Stimulated activated CD8-positive, alpha-beta memory T cell treated with anti-CD3 and anti-CD28 coated beads, Interleukin-12 subunit alpha, Interleukin-12 subunit beta, amount 100 ng/mL, for 4 hours (primary cell): ENCODE measurements at places on chromosomes 16 and 17.

- no peak for DNase-seq
Observed at GRCh38 chr16:56600398-56600999, 7.9 kb upstream of the MT2A start.

DNA sequence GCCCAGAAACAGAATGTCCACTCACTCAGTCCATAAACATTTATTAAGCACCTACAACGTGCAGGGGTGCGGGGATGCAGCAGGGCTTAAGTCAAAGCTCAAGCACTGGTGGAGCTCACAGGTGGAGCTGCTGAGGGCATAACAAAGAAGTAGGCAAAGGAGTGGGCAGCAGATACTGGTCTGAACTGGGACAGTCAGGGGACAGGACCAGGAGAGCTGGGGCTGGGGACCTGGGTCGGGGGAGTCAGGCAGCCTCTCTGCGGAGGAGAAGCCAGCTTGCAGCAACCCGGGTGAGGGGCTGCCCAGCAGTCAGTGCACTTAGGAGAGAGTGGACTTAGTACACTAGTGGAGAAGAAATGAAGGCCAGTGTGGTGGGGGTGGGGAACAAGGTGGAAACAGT, 10.0 kb upstream of the TNFRSF13B start:
- DNase-seq: no peak

DNA sequence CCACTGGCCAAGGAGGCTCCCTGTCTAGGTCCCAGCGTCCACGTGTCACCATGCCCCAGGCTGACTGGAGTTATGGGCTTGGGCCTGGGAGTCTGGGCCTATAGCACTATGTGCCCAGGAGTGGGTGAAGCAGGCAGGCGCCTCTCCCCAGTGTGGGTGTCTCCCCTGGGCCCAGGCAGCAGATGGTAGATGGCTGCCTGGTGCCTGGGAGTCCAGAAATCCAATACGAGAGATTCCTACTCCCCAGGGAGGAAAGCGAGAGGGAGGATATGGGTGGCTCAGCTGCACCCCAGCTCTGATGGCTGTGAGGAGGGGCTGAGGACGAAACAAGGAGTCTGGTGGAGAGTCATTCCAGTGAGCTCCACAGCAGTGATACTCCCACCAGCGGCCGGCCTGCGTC, 5.0 kb downstream of the KCNH6 start:
- no peak for DNase-seq

DNA sequence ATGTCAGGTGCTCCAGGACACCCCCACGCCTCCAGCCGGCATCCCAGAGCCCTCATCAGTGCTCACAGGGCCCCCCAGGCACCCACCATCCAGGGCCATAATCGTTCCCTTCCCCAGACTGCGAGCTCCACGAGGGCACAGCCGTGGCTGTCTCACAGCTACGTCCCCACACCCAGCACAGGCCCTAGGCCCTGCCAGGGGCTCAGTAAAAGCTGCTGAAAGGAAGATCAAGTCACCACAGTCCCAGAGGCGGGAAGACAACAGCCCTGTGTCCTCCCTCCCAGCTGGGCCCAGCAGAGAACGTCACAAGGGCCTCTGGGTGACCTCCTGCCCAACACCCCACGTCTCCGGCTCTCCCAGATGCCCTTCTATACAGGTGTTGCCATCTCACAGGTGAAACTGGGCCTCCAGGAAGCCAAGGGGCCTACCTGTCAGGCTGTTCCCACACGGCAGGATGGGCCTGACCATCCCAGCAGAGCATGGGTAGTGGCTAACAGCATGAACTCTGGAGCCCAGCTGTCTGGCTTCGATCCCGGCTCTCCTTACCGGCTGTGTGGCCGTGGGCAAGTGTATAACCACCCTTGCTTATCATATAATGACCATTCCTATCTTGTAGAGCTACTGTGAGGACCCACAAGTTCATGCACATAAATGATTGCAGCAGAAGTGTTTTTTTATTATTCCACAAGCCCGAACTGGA, 17.9 kb downstream of the ARL2BP start:
- no peak for DNase-seq

GRCh38 chr16:49748322-49748721, 107.6 kb downstream of the ZNF423 start:
- DNase-seq: no peak

DNA sequence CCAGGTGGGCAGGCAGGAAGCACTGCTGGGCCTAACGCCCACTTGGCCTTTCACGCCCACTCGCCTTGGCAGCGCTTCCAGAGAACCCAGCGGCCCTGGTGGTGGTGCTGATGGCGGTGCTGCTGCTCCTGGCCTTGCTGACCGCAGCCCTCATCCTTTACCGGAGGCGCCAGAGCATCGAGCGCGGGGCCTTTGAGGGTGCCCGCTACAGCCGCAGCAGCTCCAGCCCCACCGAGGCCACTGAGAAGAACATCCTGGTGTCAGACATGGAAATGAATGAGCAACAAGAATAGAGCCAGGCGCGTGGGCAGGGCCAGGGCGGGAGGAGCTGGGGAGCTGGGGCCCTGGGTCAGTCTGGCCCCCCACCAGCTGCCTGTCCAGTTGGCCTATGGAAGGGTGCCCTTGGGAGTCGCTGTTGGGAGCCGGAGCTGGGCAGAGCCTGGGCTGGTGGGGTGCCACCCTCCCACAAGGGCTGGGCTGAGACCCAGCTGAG, 64.7 kb downstream of the MRC2 start:
- DNase-seq: no peak

- DNase-seq: no peak
Observed at GRCh38 chr16:28237754-28238357, 26.1 kb upstream of the XPO6 start.
